ENCODE measurements at places on chromosomes 11 and 22.

GRCh38 chr11:103587901-103588788 is 448.3 kb upstream of the DDI1 start:
- no peaks in the 10 kb centered on the region for H3K36me3 ChIP-seq
- H3K27ac ChIP-seq = no peak overlapping the region
- no peak for DNase-seq
- no peaks in the 10 kb centered on the region for H3K27me3 ChIP-seq
- H3K4me3 ChIP-seq = no peak overlapping the region

- H3K4me1 ChIP-seq = no peaks in the 10 kb centered on the region
- no peaks in the 10 kb centered on the region for H3K27me3 ChIP-seq
- peaks cover 23% of the 10 kb centered on the region for H3K36me3 ChIP-seq
- H3K4me3 ChIP-seq = no peak overlapping the region
- no peak for DNase-seq
These were observed 40.6 kb upstream of the CRTAM start for GRCh38 chr11:122797651-122798050.

GRCh38 chr11:19800714-19801519 is 88.3 kb downstream of the NAV2 start:
- H3K36me3 ChIP-seq = no peaks in the 10 kb centered on the region
- H3K4me1 ChIP-seq = no peaks in the 10 kb centered on the region
- H3K4me3 ChIP-seq = no peak overlapping the region
- H3K27me3 ChIP-seq = no peaks in the 10 kb centered on the region
- H3K27ac ChIP-seq = no peak overlapping the region
- DNase-seq = no peak

GRCh38 chr11:71101606-71102005 is 150.8 kb downstream of the SHANK2 start:
- no peak overlapping the region for H3K27ac ChIP-seq
- H3K36me3 ChIP-seq = no peaks in the 10 kb centered on the region
- H3K4me1 ChIP-seq = peaks cover 4% of the 10 kb centered on the region
- no peak for DNase-seq
- no peak overlapping the region for H3K4me3 ChIP-seq

DNA sequence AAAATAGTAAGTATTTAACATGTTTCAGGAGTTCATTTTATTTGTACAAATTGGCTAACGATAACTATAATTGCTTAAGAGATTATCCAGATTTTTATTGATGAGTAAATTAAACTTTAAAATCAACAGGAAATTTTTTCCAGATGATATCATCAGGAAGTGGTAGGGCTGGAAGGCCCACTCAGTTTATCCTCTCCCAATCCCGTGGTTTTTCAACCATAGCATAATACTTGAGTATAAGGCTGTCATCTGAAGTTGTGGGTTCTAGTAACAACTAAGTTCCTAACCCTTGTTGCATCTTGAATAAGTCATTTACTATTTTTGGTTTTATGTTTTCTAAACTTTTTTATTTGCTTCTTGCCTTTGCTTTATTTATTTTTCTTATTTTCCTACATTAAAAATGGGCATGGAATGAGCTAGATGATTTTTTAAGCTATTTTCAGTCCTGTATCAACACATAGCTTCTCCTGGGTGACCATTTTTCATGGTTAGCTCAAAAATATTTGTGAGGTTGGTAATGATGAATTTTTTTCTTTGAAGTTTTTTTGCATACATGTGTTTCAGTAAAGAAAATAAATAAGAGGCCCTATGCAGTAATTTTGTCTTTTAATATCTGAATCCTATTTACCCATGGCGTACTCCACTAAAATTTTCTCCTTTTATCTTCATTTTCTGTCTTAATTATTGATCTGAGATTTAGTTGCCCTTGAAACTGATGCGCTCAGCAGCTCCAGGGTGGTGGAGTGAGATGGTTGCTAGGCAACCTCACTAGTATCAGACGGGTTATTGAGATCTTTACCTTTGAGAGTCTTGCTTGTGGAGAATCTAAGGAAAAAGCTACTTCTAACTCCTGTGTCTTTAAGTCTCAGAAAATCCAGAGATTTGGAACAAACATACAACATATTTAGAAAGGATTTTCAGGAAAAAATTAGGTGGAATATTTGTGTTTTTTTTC is 452.0 kb upstream of the CCDC179 start:
- no peaks in the 10 kb centered on the region for H3K27me3 ChIP-seq
- no peaks in the 10 kb centered on the region for H3K4me1 ChIP-seq
- DNase-seq = peak; percentile 39
- no peak overlapping the region for H3K4me3 ChIP-seq
- H3K27ac ChIP-seq = no peak overlapping the region

GRCh38 chr11:104134745-104135144 is 29.2 kb downstream of the PDGFD start:
- no peaks in the 10 kb centered on the region for H3K27me3 ChIP-seq
- H3K36me3 ChIP-seq = no peaks in the 10 kb centered on the region
- no peak for DNase-seq
- no peak overlapping the region for H3K4me3 ChIP-seq

DNA sequence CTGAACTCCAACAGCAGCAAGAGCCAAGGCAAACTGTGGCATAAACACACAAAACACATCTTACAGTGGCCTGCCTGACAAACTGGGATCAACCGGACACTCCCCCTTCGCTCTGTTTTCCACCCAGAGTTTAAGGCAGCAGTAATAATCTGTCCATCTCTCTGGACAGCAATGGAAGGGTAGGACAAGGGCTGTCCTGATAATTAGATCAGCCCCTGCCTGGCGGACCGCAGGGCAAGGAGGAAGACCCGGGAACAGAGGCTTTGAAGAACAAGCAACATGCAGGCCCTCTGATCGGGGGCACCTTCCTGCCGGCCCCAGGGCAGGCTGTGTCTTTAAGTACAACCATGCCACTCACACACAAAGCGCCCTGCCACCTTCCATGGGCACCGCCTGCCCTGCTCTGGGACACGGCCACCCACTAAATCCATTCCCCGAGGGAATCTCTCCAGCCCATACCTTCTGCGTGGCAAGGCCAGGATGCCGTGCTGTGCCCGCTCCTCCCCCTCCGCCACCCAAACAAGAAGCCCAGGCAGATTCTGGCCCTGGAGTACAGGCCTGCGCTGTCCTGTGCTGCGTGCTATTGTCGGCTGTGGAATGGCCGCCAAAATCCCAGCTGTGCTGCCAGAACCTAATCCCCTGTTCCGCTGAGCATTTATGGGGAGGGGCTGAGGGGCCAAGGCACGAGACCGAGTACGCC is 38.8 kb downstream of the NUMA1 start:
- peak; percentile 68 for DNase-seq
- H3K4me1 ChIP-seq = peaks cover 60% of the 10 kb centered on the region
- H3K27ac ChIP-seq = peak overlapping the region; percentile 100
- H3K4me3 ChIP-seq = peak overlapping the region; percentile 83

- no peak for DNase-seq
- H3K27ac ChIP-seq = no peak overlapping the region
- H3K4me1 ChIP-seq = no peaks in the 10 kb centered on the region
- H3K36me3 ChIP-seq = no peaks in the 10 kb centered on the region
These were observed 366.9 kb downstream of the NTM start for GRCh38 chr11:131737357-131737756.

DNA sequence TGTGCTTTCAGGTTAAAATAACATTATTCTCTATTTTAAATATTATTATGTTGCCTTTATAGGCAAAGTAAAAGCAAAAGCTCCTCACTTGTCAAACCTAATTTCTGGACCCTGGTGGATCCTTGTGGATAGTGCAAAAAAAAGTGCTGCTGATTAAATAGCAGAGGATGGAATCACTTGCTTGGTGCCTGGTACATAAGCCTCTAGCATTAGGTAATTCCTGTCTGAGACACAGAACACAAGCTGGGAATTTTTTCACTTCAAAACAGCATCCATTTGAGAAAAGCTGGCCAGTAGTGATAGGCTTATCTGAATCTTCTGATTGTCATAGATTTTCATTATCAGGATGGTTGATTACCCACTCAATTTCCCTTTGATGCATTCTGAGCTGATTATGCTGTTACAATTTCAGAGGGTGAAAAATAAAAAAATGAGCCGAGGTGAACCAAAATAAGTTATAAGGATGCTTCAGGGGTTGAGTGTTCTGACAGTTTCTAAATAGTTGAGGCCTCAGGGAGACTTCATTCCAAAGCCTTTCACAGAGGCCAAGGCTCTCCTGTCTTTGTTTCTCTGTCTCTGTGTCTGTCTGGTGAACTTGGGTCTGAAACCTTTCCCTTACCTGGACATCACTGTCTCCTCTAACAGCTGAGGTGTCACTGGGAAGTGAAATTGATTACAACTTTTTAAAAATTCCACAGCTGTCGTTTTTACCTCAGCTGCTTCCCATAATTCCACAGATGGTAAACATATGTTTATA is 242.9 kb downstream of the NELL1 start:
- no peak for DNase-seq
- H3K27ac ChIP-seq = no peak overlapping the region
- no peaks in the 10 kb centered on the region for H3K27me3 ChIP-seq
- H3K4me3 ChIP-seq = no peak overlapping the region
- no peaks in the 10 kb centered on the region for H3K36me3 ChIP-seq

GRCh38 chr22:36585841-36586240 is 56.9 kb upstream of the EIF3D start:
- H3K36me3 ChIP-seq = peaks cover 5% of the 10 kb centered on the region
- H3K27me3 ChIP-seq = no peaks in the 10 kb centered on the region
- no peak for DNase-seq
- peaks cover 5% of the 10 kb centered on the region for H3K4me1 ChIP-seq
- H3K4me3 ChIP-seq = no peak overlapping the region

DNA sequence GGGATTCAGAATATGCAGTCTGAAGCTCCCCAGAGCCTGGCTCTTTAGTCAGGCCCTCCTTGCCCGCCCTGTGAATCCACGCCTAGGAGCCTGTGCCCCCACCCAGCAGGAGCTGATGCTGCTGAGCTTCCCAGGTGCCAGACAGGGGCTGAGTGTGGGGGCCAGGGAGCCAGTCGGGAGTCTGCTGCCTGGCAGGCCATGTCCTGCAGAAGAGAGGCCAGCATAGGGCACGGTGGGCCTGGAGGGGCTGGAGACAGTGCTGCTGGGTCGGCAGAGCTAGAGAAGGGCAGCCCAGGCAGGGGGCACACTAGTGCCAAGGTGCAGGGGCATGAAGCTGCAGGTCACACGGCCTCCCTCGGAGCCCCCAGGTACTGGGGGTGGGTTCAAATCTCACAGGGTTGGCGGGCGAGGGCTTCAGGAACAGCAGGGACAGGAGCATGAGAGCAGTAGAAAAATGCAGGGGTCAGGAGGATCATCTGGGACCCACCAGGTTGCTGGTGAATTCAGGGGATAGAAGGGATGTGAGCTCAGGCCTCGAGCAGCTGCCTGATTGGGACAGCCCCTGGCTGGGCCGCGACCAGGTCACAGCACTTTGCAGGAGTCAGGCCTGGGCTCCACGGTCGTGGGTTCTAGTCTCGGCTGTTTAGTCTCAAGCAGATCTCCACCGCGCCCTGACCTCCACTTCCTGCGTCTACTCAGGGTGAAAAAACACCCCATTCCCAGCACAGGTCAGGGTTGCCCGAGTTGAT is 4.1 kb upstream of the SEPTIN5 start:
- H3K4me1 ChIP-seq = peaks cover 33% of the 10 kb centered on the region
- no peaks in the 10 kb centered on the region for H3K27me3 ChIP-seq
- no peak overlapping the region for H3K4me3 ChIP-seq
- no peaks in the 10 kb centered on the region for H3K36me3 ChIP-seq

DNA sequence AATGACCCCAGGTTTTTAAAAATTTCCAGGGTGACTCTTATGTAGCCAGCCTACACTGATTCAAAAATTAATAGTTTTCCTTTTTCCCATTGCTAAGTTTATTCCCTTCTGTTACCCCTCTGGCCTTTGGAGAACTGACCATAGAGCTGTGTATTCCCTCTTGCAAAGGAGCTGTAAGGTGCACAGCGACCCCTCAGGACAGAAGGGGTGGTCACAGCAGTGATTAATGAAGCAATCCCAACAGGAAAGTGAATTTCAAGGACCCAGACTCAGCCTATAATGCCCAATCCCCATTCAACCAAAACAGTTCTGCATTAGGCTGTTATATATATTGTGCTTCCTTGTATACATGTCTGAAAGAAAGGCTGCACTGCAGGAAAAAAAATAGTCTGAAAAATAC is 147.1 kb downstream of the WT1 start:
- no peaks in the 10 kb centered on the region for H3K4me1 ChIP-seq
- no peaks in the 10 kb centered on the region for H3K36me3 ChIP-seq
- no peak overlapping the region for H3K4me3 ChIP-seq
- DNase-seq = no peak
- no peaks in the 10 kb centered on the region for H3K27me3 ChIP-seq

- no peak overlapping the region for H3K4me3 ChIP-seq
- no peaks in the 10 kb centered on the region for H3K36me3 ChIP-seq
- H3K27me3 ChIP-seq = no peaks in the 10 kb centered on the region
- H3K27ac ChIP-seq = no peak overlapping the region
- H3K4me1 ChIP-seq = peaks cover 4% of the 10 kb centered on the region
These were observed 182.4 kb upstream of the LARGE1 start for GRCh38 chr22:34102633-34103032.

- no peak overlapping the region for H3K4me3 ChIP-seq
- no peaks in the 10 kb centered on the region for H3K36me3 ChIP-seq
- H3K27ac ChIP-seq = no peak overlapping the region
- H3K4me1 ChIP-seq = peaks cover 3% of the 10 kb centered on the region
- no peaks in the 10 kb centered on the region for H3K27me3 ChIP-seq
These were observed 125.1 kb downstream of the TIMP3 start for GRCh38 chr22:32926600-32926999.

DNA sequence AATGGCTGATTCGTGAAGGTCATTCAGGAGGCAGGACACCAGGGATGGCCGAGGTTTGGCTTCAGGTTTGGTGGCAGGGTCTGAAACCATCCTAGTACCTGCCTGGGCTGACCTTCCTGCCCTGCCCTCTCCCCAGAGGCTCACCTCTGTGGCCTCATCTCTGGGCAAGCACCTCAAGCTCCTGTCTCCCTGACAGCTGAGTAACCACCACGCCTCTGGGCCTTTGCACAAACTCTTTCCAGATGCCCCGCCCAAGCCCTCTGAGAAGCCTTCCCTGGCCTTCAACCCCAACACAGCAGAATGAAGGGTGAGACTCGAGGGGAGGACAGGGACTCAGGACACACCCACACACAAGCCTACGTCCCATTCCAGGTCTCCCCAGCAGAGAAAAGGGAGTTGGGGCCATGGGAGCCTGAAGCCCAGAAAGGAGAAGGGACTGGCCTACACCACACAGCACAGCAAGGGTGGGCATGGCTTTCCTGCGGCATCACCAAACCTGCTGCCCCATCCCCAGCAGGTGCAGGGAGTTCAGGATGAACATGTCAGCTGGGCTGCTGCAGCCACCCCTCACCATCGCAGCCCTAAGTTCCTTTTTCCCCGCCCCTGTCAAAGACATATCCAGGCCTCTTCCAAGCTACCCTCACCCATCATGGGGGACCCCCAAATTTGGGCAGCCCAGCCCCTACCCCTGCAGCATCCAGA is 2.4 kb downstream of the SHISA8 start:
- H3K4me1 ChIP-seq = peaks cover 40% of the 10 kb centered on the region
- DNase-seq = no peak
- no peak overlapping the region for H3K4me3 ChIP-seq
- peaks cover 72% of the 10 kb centered on the region for H3K27me3 ChIP-seq
- H3K27ac ChIP-seq = no peak overlapping the region

GRCh38 chr11:119316016-119316728 is 758 bp downstream of the MCAM start:
- peaks cover 71% of the 10 kb centered on the region for H3K4me1 ChIP-seq
- H3K27me3 ChIP-seq = peaks cover 21% of the 10 kb centered on the region
- H3K27ac ChIP-seq = peak overlapping the region; percentile 94
- peak; percentile 82 for DNase-seq
- H3K4me3 ChIP-seq = peak overlapping the region; percentile 85
- H3K36me3 ChIP-seq = peaks cover 28% of the 10 kb centered on the region

- peak; percentile 67 for DNase-seq
- H3K4me3 ChIP-seq = no peak overlapping the region
- H3K27ac ChIP-seq = no peak overlapping the region
These were observed 92.5 kb downstream of the DSCAML1 start for GRCh38 chr11:117704395-117705100.

- peaks cover 37% of the 10 kb centered on the region for H3K36me3 ChIP-seq
- no peak overlapping the region for H3K27ac ChIP-seq
- peaks cover 21% of the 10 kb centered on the region for H3K4me1 ChIP-seq
- DNase-seq = no peak
- H3K4me3 ChIP-seq = no peak overlapping the region
- no peaks in the 10 kb centered on the region for H3K27me3 ChIP-seq
These were observed 60.2 kb downstream of the BRD1 start for GRCh38 chr22:49767355-49768062.
